Stimulated activated CD8-positive, alpha-beta memory T cell treated with anti-CD3 and anti-CD28 coated beads, Interleukin-2, amount 100 ng/mL, for 1 hour (primary cell): ENCODE measurements at places on chromosomes 5 and 9.

DNA sequence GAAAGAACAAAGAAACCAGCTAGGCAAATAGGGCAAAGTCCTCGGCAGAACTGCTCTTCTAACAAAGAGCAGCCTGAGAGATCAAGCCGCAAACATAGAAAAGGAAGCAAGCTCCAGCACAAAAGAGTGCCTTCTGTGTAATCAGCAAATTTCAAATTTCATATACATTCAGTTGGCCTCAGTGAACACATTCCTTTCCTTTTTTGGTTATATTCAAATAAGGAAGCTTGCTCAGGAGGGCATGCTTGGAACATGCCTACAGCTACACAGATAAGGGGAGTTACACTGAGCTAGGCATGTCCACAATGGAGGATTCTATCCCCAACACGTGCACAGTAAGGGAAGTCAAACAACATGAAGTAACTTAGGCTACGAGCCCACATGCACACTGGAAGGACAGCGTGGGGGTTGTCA, 23.4 kb downstream of the IL33 start:
- no peak for DNase-seq

DNA sequence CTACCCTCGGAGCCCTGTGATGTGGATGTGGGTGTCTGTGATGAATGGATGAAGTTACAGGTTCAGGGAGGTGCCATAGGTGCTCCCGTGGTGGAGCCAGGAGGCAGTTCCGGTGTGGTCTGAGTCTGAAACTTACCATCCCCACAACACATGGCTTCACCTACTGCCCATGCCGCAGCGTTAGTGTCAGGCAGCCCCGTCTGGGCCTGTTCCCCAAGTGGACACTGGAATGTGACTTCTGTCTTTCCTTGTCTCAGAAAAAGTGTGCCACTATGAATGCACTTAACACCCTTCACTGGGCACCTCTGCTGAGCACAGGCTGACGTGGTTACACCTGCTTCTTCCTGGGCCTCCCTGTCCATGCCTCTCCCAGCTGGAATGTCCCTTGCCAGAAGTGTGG, 8.6 kb downstream of the ANKRD33B start:
- no peak for DNase-seq

- DNase-seq: no peak
Observed at GRCh38 chr9:99070681-99071080, 34.2 kb upstream of the TGFBR1 start.

GRCh38 chr5:73796164-73797131, 170.5 kb downstream of the ARHGEF28 start:
- DNase-seq: no peak

DNA sequence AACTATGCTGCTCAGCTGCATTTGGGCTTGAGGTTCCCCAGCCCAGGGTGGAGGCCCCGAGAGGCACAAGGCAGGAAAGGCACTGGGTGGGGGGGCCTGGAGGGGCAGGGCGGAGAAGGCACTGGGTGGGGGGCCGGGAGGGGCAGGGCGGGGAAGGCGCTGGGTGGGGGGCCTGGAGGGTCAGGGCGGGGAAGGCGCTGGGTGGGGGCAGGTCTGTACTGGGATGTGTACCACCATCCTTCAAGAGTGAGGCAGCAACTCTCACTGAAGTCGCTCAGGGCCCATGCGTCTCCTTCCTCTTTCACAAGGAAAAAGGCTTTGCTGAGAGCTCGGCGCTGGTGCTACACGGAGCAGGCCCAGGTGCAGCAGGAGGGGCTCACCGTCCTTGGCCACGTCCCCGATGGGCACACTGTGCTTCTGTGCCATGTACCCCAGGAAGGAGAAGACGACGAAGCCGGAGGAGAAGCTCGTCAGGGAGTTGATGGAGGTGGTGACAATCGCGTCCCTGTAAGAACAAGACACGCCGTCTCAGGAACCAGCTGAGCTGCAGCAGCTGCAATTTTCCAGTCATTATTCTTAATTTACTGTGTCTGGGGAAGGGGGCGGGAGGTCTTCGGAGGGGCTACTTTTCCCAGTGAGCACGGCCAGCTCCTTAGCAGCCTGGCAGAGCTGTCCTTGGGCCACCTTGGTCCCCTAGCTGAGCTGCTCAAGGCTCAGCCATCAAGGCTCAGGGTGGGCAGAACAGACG, 30.8 kb downstream of the SLC6A3 start:
- DNase-seq: no peak

DNA sequence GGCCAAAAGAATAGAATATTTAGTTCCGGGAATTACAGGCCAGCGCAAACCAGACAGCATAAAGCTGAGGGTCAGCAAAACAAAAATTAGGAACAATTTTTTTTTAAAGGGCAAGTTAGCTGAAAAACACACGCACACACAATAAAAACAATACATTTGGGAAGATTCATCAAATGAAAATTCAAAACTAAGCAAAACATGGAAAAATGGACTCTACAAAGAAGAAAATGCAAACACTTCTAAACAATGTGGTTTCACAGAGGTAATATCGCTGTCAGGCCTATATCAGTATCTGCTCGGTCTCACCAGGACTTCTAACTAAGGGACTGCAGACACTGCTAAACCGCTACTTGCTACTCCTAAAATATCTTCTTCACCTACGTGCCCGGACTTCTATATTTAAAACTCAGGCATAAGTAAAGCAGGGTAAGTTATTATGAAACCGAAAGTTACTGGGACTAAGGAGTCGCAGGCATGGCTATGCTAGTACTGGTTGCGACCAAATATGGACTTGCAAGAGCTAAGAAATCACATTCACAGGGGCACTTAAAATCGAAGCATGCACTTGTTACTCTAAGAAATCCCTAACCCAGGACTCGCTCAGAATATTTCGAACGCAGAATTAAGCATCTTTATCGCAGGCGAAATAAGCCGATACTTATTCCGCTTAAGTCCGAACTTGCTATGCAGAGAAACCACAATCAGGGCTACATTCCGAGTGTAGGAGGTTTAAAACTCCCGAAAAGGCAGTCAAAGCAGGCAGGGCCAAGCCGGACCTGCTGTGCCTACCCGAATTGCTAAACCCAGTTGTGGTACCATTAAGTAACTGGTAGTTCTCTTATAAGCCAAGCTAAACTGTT, 2.3 kb downstream of the ANXA2R start:
- no peak for DNase-seq

GRCh38 chr9:105332471-105332870, 88.0 kb downstream of the SLC44A1 start:
- no peak for DNase-seq

GRCh38 chr5:155064580-155064979, 51.0 kb downstream of the KIF4B start:
- DNase-seq: no peak

DNA sequence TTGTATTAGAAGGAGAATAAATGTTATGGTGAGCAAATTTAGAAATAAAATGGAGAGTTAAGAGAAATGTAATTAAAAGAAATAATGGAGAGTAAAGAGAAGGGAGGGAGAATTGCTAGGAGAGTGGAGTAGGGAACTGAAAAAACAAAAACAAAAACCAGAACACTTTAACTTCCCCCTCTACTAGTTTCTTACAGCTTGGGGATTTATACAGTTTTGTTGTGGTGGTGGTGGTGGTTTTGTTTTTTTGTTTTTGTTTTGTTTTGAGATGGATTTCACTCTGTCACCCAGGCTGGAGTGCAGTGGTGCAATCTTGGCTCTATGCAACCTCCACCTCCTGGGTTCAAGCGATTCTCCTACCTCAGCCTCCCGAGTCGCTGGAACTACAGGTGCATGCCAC, 322.4 kb downstream of the TMEM167A start:
- DNase-seq: no peak

DNA sequence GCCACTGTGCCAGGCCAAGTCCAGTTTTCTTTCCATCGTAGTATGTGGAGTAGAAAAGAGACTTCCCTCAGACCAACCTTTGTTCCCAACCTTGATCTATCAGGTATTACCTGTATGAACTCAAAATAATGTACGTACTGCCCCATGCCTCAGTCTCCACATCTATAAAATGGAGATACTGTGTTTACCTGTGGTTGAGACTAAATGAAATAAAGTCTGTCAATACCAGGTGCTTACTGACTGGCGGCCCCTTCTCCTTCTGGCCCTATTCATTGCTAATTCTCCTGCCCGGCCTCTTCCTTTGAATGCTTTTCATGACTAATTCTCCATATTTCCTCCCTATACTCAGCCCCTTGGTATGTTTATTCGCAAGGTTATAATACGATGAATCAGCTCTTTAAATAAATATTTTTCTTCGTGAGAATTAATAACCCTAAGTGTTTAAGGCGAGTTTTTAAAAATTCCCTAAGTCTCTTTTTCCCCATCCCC, 89.6 kb upstream of the BASP1 start:
- DNase-seq: no peak

GRCh38 chr5:2752821-2753439, 1.5 kb upstream of the IRX2 start:
- no peak for DNase-seq

DNA sequence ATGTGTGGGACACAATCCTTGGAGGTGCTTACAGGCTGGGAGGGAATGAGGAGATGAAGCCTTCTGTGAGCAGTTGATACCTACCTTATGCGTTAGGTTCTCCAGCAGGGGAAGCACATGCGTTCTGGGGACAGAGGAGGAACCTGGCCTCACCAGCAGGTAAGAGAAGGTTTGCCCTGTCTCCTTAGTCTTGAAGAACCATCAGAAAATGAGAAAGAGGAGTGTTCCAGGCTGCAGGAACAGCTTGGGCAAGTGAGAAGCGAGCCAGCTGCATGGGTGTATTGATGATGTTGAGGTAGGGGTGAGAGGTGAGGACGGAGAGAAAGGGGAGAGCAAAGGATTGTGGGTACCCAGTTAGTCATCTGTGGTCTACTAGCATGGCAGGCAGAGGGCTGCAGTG, 156.9 kb upstream of the MVB12B start:
- DNase-seq: no peak

DNA sequence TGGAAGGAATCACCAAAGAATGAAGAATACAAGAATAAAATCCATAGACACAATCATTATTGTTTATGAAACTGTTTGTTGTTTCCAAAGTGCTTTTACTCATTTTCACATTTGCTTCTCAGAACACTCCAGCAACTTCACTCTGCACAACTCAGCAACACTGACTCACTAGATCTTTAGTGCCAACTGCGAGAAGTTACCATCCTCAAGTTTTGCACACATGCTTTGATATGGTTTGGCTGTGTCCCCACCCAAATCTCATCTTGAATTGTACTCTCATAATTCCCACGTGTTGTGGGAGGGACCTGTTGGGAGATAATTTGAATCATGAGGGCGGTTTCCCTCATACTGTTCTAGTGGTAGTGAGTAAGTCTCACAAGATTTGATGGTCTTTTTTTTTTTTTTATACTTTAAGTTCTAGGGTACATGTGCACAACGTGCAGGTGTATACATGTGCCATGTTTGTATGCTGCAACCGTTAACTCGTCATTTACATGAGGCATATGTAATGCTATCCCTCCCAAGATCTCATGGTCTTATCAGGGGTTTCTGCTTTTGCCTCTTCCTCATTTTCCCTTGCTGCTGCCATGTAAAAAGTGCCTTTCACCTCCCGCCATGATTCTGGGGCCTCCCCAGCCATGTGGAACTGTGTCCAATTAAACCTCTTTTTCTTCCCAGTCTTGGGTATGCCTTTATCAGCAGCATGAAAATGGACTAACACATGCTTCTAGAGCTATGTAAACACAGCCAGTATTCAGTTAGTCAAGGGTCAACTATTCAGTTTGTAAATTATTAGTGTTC, 36.9 kb downstream of the CLINT1 start:
- DNase-seq: no peak

- no peak for DNase-seq
Observed at GRCh38 chr9:137643921-137644320, 25.1 kb downstream of the EHMT1 start.

DNA sequence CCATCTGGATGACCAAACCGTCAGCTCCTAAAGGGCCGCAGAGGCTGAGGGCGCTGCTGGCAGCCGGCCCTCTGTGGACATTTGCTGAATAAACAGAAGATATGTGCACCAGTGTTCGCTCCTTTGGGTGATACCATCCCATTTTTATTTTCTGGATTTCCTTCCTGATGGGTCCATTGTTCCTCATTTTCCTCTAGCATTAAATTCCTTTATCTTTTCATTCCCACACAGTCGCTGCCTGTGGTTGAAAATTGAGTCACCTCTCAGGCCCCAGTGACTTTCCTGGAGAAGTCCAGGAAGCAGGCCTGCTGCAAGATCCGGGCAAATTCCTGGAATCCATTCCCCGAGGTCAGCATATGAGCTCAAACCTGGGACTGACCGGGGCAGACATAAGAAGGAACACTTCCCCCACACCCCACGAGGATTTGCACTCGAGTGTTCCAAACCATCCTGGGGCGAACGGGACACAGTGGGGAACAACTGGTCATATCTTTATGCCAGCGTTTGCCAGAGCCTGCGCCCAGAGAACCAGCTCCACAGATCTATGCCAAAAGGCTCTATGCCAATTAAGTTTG, 86.7 kb upstream of the PCA3 start:
- DNase-seq: no peak

- DNase-seq: no peak
Observed at GRCh38 chr5:170749911-170750431, 33.6 kb upstream of the GABRP start.

- no peak for DNase-seq
Observed at GRCh38 chr5:122300374-122300773, 11.7 kb upstream of the SNCAIP start.

GRCh38 chr9:137228506-137228967, 1.2 kb downstream of the RNF224 start:
- no peak for DNase-seq

DNA sequence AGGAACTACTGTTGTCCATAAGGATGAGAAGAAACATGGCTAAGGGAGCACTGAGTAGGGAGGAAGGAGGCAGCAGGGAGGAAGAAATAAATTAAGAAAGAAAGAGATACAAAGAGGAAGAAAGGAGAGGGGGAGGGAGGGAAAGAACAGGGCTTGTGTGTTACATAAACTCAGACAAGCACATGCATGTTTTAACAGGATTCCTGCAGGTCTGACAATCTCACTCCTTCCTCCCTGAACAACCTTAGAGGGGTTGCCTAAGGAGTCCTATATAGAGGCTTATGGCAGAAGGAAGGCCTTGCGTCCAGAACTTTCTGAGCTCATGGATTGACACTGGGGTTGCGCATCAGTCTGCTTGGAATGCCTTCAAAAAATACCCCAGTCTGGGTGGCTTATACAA, 4.2 kb upstream of the KCNIP1 start:
- no peak for DNase-seq

GRCh38 chr5:107320846-107321245, 349.9 kb downstream of the EFNA5 start:
- DNase-seq: no peak

GRCh38 chr5:80982093-80982492, 21.9 kb downstream of the RASGRF2 start:
- no peak for DNase-seq

DNA sequence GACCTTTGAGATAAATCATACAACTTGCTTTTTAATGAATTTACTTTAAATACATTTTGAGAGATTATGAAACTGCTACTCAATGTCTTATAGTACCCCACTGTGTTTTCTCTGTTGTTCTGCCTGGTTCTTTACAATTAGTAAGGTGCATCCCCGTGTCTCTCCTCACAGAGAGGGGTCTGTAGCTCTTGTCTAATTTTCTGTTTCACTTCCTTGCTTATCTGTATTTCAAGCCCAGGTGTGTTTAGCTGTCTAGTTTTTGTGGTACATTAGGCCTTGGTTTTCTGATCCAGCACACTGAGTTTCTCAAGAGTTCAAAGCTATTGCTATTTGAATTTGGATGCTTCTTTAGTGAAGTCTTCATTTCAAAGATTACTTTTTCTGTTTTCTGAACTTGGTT, 105.1 kb downstream of the MAST4 start:
- DNase-seq: no peak

- no peak for DNase-seq
Observed at GRCh38 chr5:54602475-54602874, 84.9 kb downstream of the SNX18 start.
